ENCODE measurements at places on chromosomes 13 and 19.

DNA sequence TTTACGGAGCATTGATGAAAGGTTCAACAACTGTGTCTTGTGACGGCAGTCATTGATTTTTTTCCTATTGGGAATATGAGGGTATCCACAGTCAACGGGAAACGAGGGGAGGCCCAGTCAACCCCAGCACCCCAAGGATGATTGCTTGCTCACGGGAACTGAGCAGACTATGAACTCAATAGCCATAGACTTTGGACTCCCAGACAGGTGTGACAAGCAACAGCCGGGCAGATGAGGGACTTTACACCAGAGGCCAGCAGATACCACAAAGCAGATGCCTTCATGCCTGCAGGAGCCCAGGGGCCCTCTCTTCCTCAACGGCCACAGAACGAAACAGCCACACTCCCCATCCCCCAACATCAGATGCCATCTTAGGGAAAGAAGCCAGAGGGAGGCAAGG is 80.3 kb upstream of the FLT1 start:
- no peak for DNase-seq

- DNase-seq, result no peak
These were observed 76.6 kb upstream of the KLF12 start for GRCh38 chr13:74210693-74211393.

- DNase-seq, result no peak
These were observed 150.3 kb upstream of the GPR12 start for GRCh38 chr13:26910754-26911465.

GRCh38 chr13:75285310-75285709 is 196.7 kb downstream of the TBC1D4 start:
- no peak for DNase-seq

DNA sequence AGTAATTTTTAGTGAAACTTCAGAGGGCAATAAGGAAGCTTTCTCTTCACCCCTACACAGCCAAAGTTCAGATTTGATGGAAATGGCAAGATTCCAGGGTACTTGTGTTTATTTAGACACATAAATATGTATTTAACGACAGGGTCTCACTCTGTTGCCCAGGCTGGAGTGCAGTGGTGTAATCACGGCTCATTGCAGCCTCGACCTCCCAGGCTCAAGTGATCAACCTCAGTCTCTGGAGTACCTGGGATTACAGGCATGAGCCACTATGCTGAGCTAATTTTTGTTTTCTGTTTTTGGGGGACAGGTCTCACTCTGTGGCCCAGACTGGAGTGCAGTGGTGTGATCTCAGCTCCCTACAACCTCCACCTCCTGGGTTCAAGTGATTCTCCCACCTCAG is 2.0 kb upstream of the SYCE2 start:
- DNase-seq, result no peak

GRCh38 chr19:5563008-5563431 is 4.7 kb downstream of the TINCR start:
- DNase-seq, result no peak
